ENCODE measurements at places on chromosomes 6 and 20.
A peak's percentile ranks its signal among the peaks of the same experiment; 100 is the strongest.

GRCh38 chr6:122268394-122268793, 131.1 kb upstream of the HSF2 start:
- DNase-seq, result no peak

DNA sequence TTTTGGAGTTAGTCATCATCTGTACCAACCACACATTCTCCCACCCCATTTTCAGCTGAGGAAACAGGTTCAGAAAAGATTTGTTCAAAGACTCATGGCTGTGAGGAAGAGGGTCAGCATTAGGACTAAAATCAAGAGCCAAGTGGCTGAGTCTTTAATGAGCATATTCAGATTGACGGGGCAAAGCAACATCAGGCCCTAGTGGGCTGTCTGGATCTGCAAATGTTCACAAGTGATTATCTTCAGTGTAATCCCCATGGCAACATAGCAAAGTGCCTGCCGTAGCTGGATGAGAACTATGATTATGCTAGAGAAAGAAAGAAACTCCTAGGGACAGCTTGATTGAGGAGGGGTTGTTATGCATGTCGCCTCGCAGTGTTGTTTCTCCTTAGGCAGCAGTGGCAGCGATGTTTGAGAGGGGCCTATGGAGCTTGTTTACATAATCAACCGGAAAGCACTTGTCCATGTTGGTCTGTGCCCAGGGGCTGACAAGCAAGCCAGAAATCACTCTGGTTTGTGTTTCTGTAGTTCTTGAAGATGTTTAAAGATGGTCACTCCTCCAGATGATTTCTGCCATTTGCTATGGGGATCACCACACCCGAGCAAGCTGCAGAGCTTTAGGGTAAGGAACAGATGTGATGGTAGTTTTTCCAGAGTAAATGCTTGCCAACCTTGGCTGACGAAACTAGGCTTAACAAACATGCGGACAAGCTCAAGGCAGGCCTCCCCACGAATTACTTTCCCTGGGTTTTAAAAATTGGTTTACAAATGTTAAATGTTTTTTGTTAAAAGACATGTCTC, 124.3 kb upstream of the MLIP start:
- no peak for DNase-seq

DNA sequence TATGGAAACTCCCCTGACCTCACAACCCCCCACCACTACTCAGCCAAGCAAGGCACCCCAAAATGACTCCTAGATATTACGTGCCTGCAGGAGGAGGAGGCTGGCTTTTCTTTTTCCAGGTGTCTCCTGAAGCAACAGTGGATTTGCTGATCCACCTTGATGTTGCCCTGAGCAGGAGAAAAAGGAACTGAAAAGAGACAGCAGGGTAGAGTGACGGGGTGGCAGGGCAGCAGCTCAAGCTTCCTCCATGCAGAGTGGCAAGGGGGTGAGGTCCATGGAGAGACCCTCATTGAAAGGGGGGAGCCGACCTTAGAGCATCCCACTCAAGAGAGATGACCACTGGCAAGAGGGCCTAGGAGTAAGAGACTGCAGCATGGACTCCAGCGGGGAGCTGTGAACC, 112.0 kb upstream of the SIRPA start:
- DNase-seq, result peak; percentile 19

- DNase-seq, result no peak
These were observed 93.0 kb upstream of the ELOVL5 start for GRCh38 chr6:53441761-53442160.

DNA sequence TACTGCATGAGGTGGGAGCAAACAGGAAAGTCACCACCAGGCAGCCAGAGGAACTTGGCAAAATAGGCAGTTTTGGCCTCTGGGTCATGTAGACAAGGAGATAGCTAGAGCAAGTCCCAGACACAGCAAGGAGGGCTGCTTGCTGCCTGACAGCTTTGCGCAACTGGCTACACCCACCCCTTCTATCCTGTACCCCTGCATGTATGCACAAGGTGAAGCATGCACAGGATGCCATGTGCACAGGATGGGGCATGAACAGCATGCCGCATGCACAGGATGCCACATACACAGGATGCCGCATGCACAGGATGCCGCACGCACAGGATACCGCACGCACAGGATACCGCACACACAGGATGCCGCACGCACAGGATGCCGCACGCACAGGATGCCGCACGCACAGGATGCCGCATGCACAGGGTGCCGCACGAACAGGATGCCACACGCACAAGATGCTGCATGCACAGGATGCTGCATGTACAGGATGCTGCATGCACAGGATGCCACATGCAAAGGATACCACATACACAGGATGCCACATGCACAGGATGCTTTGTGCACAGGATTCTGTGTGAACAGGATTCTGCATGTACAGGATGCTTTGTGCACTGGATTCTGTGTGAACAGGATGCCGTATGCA, 104.9 kb upstream of the IYD start:
- no peak for DNase-seq

DNA sequence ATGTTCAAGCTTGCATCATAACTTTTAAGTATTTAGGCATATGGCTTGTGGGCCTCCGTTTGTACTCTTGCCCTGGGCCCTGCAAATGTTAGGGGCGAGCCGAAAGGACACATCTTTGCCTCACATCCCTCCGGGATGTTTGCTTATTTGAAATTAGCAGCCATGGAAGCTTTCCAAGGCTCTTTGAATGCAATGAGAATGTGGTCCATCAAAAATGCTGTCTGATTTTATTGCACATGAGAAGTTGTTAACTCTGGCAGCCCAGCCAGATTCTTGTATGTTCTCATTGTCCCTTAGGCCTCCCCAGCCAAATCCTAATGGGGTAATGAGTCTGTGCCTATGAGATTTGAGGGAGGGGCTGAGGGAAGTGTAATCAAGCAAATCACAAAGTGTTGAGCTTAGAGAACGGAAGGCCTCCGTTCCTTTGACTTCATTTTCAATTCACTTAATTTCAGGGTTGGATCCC, 261.2 kb upstream of the MARCKS start:
- DNase-seq, result no peak
